ENCODE measurements at places on chromosomes 2 and 18.
A peak's percentile ranks its signal among the peaks of the same experiment; 100 is the strongest.

GRCh38 chr2:37154785-37155184 is 2.0 kb downstream of the EIF2AK2 start:
- H3K27ac ChIP-seq: no peak overlapping the region
- H3K27me3 ChIP-seq: no peaks in the 10 kb centered on the region
- no peak overlapping the region for H3K4me3 ChIP-seq
- no peak for DNase-seq

GRCh38 chr2:26639685-26640243 is 1.4 kb downstream of the CIB4 start:
- no peaks in the 10 kb centered on the region for H3K27me3 ChIP-seq
- no peaks in the 10 kb centered on the region for H3K4me1 ChIP-seq
- no peak overlapping the region for H3K27ac ChIP-seq
- DNase-seq: no peak
- H3K36me3 ChIP-seq: no peaks in the 10 kb centered on the region

- H3K27ac ChIP-seq: no peak overlapping the region
- peaks cover 5% of the 10 kb centered on the region for H3K27me3 ChIP-seq
- no peak overlapping the region for H3K4me3 ChIP-seq
- no peaks in the 10 kb centered on the region for H3K36me3 ChIP-seq
- DNase-seq: no peak
- H3K4me1 ChIP-seq: no peaks in the 10 kb centered on the region
Measured at GRCh38 chr2:8028436-8028835, 653.4 kb upstream of the ID2 start.

- no peak overlapping the region for H3K4me3 ChIP-seq
- no peak overlapping the region for H3K27ac ChIP-seq
- peak; percentile 80 for DNase-seq
Measured at GRCh38 chr2:44836916-44837315, 104.6 kb upstream of the SIX3 start.

DNA sequence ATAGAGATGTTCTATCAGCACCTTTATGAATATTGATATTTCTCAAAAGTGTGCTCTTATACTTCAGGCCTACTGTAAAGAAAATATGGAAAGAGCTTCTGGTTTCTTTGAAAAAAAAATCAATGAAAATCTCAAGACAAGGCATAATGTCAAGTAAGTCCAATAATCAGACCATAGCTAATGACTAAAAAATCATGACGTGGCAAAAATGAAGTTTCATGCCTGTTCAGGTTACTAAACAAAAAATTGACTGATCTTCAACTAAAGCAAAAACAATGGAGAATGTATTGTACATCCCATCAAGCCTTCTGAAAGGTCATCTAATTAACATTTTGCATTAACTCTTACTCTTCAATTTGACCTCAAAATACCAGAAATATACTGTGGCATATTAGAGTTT is 824.4 kb downstream of the EPHA4 start:
- H3K36me3 ChIP-seq: no peaks in the 10 kb centered on the region
- no peak overlapping the region for H3K27ac ChIP-seq
- no peak for DNase-seq
- H3K4me1 ChIP-seq: no peaks in the 10 kb centered on the region

DNA sequence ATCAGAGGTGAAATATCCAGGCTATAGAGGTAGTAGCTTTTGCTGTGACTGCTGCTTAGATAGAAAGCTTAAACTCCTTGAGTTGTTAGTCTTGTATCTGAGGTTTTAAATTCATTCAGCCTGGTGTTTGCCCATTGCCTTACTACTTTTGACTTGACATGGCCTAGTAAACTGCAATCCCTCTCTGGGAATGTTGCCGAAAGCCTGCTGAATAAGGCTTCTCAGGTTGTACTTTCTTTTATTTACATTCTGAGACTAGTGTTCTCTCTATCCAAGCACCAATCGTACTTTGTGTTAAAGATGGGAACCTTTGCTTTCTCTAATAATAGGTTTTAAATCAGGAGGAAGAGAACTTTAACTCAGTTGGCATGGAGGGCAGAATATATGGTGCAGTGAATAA is 357.6 kb upstream of the CWC22 start:
- DNase-seq: no peak
- H3K27ac ChIP-seq: peak overlapping the region; percentile 36
- H3K4me1 ChIP-seq: peaks cover 46% of the 10 kb centered on the region
- no peaks in the 10 kb centered on the region for H3K27me3 ChIP-seq
- no peaks in the 10 kb centered on the region for H3K36me3 ChIP-seq

DNA sequence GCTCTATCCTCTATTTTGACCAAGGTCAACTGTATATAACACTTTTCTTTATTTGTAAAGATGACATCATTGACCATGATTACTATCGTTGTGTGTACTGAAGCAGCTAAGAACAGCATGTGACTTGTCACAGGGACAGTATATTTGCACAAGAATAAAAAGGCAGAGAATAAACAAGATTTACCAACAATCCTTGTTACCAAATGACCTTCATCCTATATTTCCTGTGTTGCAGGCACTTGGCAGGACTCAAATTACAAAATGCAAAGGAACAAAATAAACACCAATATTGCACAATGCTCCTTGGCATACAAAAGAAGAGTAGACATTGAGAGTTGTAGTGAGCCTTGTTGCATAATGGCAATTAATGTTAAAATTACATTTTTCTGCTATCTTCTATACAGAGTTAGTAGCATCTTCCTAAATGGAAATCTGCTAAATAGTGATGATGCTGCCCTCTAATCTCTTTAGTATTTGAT is 61.8 kb downstream of the RFTN2 start:
- no peak overlapping the region for H3K27ac ChIP-seq
- no peak for DNase-seq
- H3K36me3 ChIP-seq: peaks cover 9% of the 10 kb centered on the region
- H3K4me3 ChIP-seq: no peak overlapping the region
- H3K27me3 ChIP-seq: no peaks in the 10 kb centered on the region
